ENCODE measurements at places on chromosomes 5 and 9. TPM values are rescaled to one million over a fixed set of nuclear protein-coding genes. Genes with fewer than 3 reads are reported as not detected.

ANGPTL2 gene
- 14.7 TPM for total RNA-seq

CDC20B gene
- total RNA-seq = not detected

ANKRD31 gene
- total RNA-seq = under 0.01 TPM

ACOT12 gene
- not detected for total RNA-seq

GABRA1 gene
- total RNA-seq = not detected

MTRR gene
- 30.6 TPM for total RNA-seq

ADRA1B gene
- total RNA-seq = 0.56 TPM

CER1 gene
- total RNA-seq = not detected

RNF180 gene
- 0.36 TPM for total RNA-seq

DNA sequence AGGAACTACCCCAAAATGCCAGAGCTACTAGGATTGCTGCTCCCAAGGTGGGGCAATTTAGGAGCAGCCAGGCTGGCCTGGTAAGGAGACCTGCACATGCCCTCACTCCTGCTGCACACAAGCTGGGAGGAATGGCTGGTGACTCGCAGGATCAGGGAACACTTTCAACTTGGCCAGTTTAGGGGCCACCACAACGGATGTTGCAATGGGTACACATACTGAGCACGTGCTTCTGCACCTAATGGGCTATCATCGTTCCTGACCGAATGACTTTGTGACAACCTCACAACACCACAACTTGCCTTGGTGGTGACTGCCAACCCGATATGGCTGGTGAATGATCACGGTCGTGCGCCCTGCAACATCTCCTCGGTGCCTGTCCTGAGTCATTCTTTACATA is 172.0 kb downstream of the ROR2 start:
- H3K4me3 ChIP-seq = no peak overlapping the region
- peaks cover 15% of the 10 kb centered on the region for H3K36me3 ChIP-seq
- H3K27ac ChIP-seq = peak overlapping the region; percentile 77
- H3K27me3 ChIP-seq = no peaks in the 10 kb centered on the region
- DNase-seq = peak; percentile 29

DNA sequence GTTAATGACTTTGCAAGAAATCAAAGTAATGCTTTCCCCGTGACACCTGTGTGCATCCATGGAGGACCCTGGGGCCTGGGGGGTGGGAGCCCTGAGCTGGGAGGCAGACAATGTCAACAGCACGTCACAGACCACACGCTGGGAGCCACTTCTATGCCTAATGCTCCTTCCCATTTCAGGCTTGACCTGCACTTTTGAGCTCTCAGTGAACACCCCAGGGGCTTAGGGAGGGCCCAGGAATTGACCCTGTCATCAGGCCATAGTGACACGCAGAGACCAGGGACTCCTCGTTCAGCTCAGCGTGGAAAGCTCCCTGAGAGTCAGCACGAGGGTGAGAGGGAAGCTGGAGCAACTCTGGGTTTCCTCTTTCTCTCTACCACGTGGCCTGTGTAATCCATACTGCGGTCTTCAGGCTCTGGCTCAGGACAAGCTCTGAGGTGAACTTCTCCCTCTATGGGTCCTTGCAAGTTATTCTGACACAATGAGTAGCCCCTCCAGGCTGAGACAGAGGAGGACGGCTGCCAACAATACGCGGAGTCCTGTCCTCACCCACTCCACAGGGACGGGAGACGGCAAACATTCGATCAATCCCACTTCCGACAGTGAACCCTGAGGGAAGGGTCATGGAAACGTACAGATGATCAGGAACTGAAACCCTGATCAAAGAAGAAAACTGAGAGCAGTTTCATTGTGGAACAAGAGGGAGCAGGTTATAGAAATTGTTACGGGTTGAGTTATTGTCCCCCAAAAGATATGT is 130.8 kb upstream of the IRX4 start:
- no peak for DNase-seq
- no peaks in the 10 kb centered on the region for H3K36me3 ChIP-seq
- no peaks in the 10 kb centered on the region for H3K4me1 ChIP-seq
- H3K27ac ChIP-seq = no peak overlapping the region
- H3K4me3 ChIP-seq = no peak overlapping the region
- no peaks in the 10 kb centered on the region for H3K27me3 ChIP-seq

GRCh38 chr5:125551246-125551645 is 804.8 kb upstream of the ZNF608 start:
- no peak overlapping the region for H3K4me3 ChIP-seq
- no peak overlapping the region for H3K27ac ChIP-seq
- peak; percentile 62 for DNase-seq

GRCh38 chr5:143524338-143524945 is 121.0 kb upstream of the NR3C1 start:
- peak; percentile 27 for DNase-seq
- H3K27ac ChIP-seq = no peak overlapping the region
- H3K36me3 ChIP-seq = no peaks in the 10 kb centered on the region
- no peak overlapping the region for H3K4me3 ChIP-seq
- peaks cover 2% of the 10 kb centered on the region for H3K4me1 ChIP-seq

- no peak for DNase-seq
- no peak overlapping the region for H3K27ac ChIP-seq
Observed at GRCh38 chr5:157817387-157817702, 41.6 kb downstream of the CLINT1 start.

DNA sequence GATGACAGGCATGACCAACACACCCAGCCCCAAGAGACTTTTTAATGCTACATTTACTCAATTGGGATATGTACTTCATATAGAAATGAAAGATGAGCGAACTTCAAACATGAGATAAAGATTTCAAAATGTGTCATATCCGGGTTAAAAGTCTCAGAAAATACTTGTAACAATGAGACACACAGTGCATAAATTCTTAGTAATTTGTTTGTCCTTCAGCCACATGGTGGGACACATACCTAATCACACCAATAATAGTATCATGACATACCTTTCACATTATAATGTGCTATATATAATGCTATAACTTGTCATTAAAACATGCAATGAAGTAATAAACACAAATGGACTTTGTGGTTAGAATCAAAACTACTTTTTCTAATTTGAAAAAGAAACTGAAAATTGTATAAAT is 204.7 kb upstream of the RFX3 start:
- H3K36me3 ChIP-seq = no peaks in the 10 kb centered on the region
- no peak overlapping the region for H3K4me3 ChIP-seq
- H3K27me3 ChIP-seq = no peaks in the 10 kb centered on the region
- H3K4me1 ChIP-seq = peaks cover 3% of the 10 kb centered on the region
- no peak for DNase-seq
- no peak overlapping the region for H3K27ac ChIP-seq

DNA sequence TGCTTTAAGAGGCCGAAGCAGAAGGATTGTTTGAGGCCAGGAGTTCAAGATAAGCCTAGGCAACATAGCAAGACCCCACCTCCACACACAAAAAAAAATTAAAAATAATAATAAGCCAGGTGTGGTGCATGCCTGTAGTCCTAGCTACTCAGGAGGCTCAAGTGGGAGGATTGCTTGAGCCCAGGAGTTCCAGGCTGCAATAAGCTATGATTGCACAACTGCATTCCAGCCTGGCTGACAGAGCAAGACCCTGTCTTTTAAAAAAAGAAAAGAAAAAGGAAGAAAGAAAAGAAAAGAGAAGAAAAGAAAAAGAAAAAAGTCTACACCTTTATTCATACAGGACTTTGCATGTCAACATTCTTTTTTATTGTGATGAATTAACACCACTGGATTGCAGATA is 2125.8 kb downstream of the MAT2B start:
- H3K36me3 ChIP-seq = no peaks in the 10 kb centered on the region
- H3K27me3 ChIP-seq = no peaks in the 10 kb centered on the region
- no peak overlapping the region for H3K4me3 ChIP-seq
- no peak overlapping the region for H3K27ac ChIP-seq
- peaks cover 2% of the 10 kb centered on the region for H3K4me1 ChIP-seq

DNA sequence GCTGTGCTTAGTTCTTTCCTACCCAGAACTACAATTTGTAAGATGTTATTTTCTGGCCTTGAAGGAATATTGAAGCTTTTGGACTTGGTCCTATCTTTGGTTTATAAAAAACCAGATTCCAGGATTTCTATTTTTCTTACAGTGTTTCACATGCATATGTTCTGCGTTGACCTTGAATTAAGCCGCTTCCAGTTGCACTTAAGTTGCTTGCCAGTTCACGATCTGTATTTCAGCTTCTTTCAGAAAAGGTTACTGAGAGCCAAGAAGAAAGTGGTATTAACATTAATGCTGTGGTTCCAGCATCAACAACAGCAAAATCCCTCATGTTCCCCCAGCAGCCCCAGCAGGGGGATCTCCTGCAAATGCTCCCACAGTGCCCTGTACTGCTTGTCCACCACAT is 156.4 kb upstream of the ADAMTS16 start:
- no peaks in the 10 kb centered on the region for H3K4me1 ChIP-seq
- no peak overlapping the region for H3K27ac ChIP-seq
- H3K36me3 ChIP-seq = no peaks in the 10 kb centered on the region
- no peaks in the 10 kb centered on the region for H3K27me3 ChIP-seq

- H3K4me3 ChIP-seq = no peak overlapping the region
- no peaks in the 10 kb centered on the region for H3K27me3 ChIP-seq
- DNase-seq = no peak
- H3K4me1 ChIP-seq = no peaks in the 10 kb centered on the region
Observed at GRCh38 chr5:179470201-179470600, 80.2 kb upstream of the RUFY1 start.

GRCh38 chr9:75891771-75892215 is 1.3 kb downstream of the PCSK5 start:
- H3K27ac ChIP-seq = peak overlapping the region; percentile 39
- H3K4me3 ChIP-seq = peak overlapping the region; percentile 64

GRCh38 chr9:107044872-107045271 is 181.9 kb downstream of the ZNF462 start:
- no peaks in the 10 kb centered on the region for H3K36me3 ChIP-seq
- peaks cover 23% of the 10 kb centered on the region for H3K27me3 ChIP-seq
- H3K4me1 ChIP-seq = no peaks in the 10 kb centered on the region
- DNase-seq = no peak

DNA sequence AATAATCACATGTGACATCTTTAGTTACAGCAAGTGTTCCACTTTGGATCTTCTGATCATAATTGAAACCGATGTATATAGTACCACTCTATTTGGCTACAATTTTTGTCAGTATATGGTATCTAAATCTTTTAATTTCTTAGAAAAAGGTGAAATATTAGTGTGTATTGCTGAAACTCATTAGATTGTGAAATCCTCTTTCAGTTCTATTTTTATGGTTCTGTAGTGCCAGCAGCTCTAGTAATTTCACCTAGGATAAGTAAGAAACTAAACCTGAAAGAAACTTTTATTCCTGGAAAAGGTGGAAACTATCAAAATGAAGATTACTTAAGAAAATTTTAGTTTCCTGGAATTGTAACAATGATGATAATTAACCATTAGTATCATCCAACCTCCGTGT is 370.9 kb downstream of the NNT start:
- H3K27ac ChIP-seq = no peak overlapping the region
- DNase-seq = no peak
- no peaks in the 10 kb centered on the region for H3K36me3 ChIP-seq
- no peaks in the 10 kb centered on the region for H3K4me1 ChIP-seq
- H3K4me3 ChIP-seq = no peak overlapping the region
- H3K27me3 ChIP-seq = no peaks in the 10 kb centered on the region

- H3K27ac ChIP-seq = no peak overlapping the region
- peaks cover 35% of the 10 kb centered on the region for H3K36me3 ChIP-seq
- H3K4me1 ChIP-seq = peaks cover 14% of the 10 kb centered on the region
- no peak overlapping the region for H3K4me3 ChIP-seq
Observed at GRCh38 chr9:92614123-92614510, 55.8 kb downstream of the IPPK start.

- DNase-seq = no peak
- H3K27me3 ChIP-seq = peaks cover 4% of the 10 kb centered on the region
- 0 out of 2 replicates have a peak, but pooled peaks cover 1% of the 10 kb centered on the region for H3K4me1 ChIP-seq
Observed at GRCh38 chr9:127722055-127722745, 6.3 kb downstream of the TTC16 start.

GRCh38 chr5:150651924-150652671 is 9.0 kb upstream of the MYOZ3 start:
- peaks cover 23% of the 10 kb centered on the region for H3K4me1 ChIP-seq
- no peak overlapping the region for H3K27ac ChIP-seq
- H3K27me3 ChIP-seq = no peaks in the 10 kb centered on the region
- H3K4me3 ChIP-seq = no peak overlapping the region

- no peak overlapping the region for H3K27ac ChIP-seq
- DNase-seq = no peak
- H3K4me3 ChIP-seq = no peak overlapping the region
- H3K27me3 ChIP-seq = peaks cover 82% of the 10 kb centered on the region
Observed at GRCh38 chr5:949815-950560, 57.3 kb downstream of the TRIP13 start.
